ENCODE measurements at places on chromosomes 1 and 21.

DNA sequence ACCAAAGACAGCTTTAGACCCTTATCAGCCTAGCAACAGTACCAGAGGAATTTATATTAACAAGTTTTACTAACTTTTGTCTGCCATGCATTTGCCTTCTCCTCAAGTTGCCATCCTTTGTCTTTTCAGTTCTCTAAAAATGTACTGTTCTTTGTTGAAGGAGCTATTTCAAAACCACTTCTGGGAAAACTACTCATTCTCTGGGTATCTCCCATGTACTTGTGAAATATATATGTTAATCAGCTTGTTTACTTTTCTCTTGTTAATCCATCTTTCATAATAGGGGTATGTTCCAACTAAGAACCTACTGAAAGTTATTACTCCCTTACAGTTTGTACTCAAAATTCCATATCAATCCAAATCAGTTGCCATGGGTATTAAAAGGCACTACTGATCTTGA lies 16.3 kb downstream of the DPYD start:
- no peak for DNase-seq

DNA sequence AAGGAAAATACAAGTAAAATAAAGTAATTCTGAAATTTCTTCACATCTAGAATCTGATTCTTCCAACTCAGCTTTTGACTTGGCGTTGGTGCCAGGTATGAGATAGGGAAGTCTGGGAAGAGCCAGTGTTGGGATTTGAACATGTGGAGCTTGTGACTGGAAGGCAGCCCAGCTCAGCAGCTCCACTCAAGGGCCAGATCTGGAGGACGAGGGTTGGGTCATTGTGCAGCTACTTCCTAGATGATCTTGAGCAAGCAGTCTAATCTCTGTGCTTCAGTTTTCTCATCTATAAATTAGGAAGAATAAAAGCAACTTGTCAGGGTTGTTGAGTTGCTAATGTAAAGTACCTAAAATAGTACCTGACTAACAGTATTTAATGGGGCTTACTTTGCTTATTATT lies 5.0 kb downstream of the ADARB1 start:
- no peak for DNase-seq

DNA sequence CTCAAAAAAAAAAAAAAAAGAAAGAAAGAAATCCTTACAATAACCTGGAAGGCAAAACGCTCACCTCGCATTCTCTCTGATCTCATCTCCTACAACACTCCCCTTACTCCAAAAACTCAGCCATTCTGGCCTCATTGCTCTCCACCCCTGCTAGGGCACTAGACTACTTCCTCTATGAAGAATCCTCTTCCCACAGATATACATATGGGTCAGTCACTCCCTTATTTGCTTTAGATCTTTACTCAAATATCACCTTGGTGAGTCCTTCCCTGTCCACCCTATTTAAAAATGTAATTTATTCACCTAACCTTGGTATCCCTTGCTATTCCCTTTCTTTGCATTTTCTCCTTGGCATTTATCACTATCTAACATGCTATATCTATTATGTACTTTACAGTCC lies 24.6 kb upstream of the KIF1B start:
- no peak for DNase-seq

GRCh38 chr1:186050360-186050759 lies 316.2 kb downstream of the HMCN1 start:
- no peak for DNase-seq

DNA sequence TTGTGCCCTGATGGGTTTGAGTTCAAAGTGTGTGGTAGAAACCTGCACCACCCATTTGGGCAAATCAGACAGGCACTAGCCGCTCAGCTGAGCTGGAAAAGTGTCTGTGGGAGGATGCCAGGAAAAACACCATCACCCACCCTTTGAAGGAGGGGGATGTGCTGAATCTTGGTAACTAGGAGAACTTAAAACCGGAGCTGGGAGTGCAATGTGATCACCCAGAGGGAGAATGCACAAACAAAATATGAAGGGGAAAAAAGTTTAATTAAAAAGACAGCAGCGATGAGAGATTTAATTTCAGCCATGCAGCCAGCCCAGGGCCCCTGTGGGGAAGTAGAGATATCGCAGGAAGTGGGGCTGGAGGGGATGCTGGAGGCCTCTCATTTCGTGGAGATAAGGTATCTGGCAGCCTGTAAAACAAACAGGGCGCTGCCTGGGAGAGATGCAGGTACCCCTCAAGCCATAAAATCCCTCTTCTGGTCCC lies 86.8 kb upstream of the BCAR3 start:
- DNase-seq: no peak

- DNase-seq: no peak
These were observed 1.6 kb downstream of the DONSON start for GRCh38 chr21:33586927-33587326.

DNA sequence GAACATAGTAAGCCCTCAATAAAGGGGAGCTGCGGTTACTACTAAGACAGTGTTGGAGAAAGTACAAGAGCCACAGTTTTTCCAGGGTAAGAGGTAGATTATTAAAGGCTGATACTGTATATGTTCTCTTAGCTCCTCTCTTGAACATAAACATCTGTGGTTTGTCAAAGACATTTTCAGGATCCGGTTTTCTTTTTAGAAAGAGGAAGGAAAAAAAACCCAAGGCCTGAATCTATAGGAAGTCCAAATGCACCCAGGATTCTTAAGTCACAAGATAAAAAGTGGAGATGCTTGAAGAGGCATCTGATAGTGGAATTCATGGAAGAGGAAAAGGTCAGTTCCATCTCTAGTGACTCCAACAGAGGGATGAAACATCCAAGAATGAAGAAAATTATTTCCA lies 24.6 kb upstream of the SLC45A3 start:
- no peak for DNase-seq

GRCh38 chr1:30417001-30417700 lies 306.2 kb downstream of the MATN1 start:
- DNase-seq: no peak

- no peak for DNase-seq
These were observed 16.1 kb downstream of the TRIM67 start for GRCh38 chr1:231177936-231178335.

DNA sequence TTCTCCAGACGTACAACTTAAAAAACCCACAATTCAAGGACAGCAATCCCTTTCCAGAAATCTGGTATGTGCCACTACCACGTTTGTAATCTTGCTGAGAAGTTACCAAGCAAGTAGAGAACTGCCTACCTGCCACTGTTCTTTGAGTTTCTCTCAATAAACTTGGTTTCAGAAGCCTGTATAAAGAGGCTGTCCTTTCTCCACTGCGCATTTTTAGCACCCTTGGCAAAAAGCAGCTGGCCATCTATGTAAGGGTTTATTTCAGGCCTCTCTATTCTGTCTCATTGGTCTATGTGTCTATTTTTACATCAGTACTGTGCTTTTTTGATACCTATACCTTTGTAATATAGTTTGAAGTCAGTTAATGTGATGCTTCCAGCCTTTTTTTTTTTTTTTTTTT lies 665.1 kb upstream of the BRINP3 start:
- DNase-seq: no peak

GRCh38 chr1:27980216-27980845 lies 20.6 kb downstream of the XKR8 start:
- DNase-seq: no peak

- DNase-seq: no peak
These were observed 113.7 kb upstream of the RRP15 start for GRCh38 chr1:218171302-218171893.

- DNase-seq: no peak
These were observed 1372.3 kb downstream of the AMY1C start for GRCh38 chr1:105122041-105122440.

- DNase-seq: no peak
These were observed 241.0 kb downstream of the DISC1 start for GRCh38 chr1:231867607-231868006.

- DNase-seq: no peak
These were observed 28.3 kb downstream of the ARID1A start for GRCh38 chr1:26724118-26724517.

GRCh38 chr1:2146836-2147517 lies 47.6 kb downstream of the FAAP20 start:
- DNase-seq: no peak

- no peak for DNase-seq
These were observed 25.5 kb downstream of the USP1 start for GRCh38 chr1:62462370-62462769.
